ENCODE measurements at places on chromosomes 2 and 18. TPM values are rescaled to one million over a fixed set of nuclear protein-coding genes. Genes with fewer than 3 reads are reported as not detected.

The GDF7 gene
- total RNA-seq, result 0.36 TPM

The MYO5B gene
- not detected for total RNA-seq

The SERPINB12 gene
- total RNA-seq, result not detected

The CACNB4 gene
- total RNA-seq, result 0.54 TPM

The PLEK gene
- not detected for total RNA-seq

The ECEL1 gene
- total RNA-seq, result not detected

The ACMSD gene
- not detected for total RNA-seq

The CD226 gene
- not detected for total RNA-seq

The TMEM200C gene
- total RNA-seq, result not detected

The DOCK10 gene
- total RNA-seq, result 2.4 TPM

The KRTCAP3 gene
- total RNA-seq, result not detected

The SLC9A2 gene
- total RNA-seq, result not detected

The EGR4 gene
- total RNA-seq, result not detected

The CRYBA2 gene
- not detected for total RNA-seq

The GPBAR1 gene
- total RNA-seq, result not detected

The TMEM185B gene
- total RNA-seq, result 23.3 TPM
